Kidney glomerular epithelial cell (primary cell): ENCODE measurements at places on chromosomes 2 and 18.
A peak's percentile ranks its signal among the peaks of the same experiment; 100 is the strongest.

GRCh38 chr2:108270768-108271506, 17.8 kb upstream of the SULT1C2 start:
- no peak for DNase-seq

DNA sequence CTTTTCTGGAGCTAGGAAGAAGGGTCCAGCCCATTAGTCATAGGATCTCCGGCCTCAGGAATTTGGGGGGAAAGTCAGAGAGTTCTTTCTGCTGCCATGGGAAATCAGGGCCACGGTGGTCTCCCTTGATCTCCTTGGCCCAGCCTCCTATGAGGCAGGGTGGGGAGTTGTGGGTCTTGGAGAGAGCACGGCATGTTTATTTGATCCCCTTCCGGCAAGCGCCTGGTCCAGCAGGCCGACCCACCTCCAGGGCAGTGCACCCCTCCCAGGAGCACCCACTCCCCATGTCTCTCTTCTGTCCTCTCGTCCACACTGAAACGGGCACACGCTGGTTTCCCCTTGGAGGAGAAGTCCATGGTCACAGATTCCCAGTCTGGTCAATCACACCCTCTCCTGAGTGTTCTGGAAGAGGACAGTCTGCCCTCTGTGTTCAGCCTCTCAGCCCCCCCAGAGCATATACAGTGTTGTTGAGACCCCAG, 464.6 kb upstream of the HS6ST1 start:
- no peak for DNase-seq

DNA sequence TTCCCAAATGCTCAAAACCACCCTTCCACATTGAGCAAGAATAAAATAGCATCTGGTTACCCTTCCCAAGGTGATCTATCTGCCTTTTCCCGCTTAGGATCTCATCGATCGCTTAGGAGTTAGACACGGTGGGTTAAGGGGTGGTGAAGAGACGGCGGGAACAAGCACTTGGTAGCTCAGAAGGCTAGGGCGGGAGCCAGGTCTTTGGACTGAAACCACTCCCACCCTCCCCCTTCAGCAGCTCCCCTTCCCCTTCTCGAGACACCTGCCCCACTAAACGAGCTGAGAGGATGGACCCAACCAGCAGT, 513 bp downstream of the THOC1 start:
- DNase-seq: peak; percentile 44

DNA sequence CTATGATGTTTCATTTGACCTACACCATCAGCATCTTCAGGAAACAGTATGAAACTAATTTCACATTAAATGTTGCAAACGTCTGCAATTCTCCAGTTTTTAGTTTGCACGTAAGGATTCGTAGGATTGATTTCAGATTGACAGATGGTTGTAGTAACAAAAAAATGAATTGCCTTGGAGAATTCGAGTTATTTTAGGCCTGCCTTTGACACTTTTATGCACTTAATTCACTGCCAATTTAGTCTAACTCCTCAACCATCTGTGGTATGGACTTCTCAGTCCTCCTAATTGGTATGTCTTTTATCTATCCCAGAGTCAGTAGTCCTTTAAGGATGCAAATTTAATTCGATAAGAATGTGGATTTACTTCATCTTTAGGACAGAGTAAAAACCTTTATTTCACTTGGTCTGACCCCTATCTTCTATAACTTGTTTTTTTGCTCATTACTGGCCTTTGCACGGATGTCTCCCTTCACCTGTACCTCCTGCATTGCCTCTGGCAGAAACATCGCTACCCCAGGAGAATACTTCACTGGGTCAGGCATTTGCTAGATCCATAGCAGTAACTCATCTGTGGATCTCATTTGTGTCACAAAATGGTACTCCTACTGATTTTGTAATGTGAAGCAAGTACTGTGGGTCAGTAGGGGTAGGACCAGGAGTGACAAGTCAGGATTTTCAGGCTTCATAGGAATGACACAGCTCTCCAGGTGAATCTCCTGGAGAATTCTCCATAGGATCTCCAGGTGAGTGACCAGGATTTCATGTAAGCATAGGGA, 3.9 kb downstream of the RPL37A start:
- no peak for DNase-seq

DNA sequence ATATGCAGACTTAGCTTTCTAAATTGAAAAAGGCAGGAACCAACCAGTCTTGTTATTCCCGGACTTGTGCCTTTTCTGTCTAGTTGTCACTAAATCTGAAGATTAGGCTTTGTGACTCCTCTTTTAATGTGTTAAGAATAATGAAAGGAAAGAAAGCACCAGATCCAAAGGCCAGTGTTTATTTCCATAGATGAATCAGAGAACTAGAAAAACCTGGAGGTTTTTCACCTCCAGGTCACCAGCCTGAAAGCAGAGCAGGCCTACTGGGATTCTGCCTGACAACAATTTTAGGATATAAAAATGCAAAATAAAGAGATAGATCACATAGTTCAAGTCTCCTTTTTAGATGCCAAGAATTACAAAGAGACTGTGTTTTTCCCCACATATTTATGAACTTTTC, 160.4 kb downstream of the GULP1 start:
- no peak for DNase-seq

DNA sequence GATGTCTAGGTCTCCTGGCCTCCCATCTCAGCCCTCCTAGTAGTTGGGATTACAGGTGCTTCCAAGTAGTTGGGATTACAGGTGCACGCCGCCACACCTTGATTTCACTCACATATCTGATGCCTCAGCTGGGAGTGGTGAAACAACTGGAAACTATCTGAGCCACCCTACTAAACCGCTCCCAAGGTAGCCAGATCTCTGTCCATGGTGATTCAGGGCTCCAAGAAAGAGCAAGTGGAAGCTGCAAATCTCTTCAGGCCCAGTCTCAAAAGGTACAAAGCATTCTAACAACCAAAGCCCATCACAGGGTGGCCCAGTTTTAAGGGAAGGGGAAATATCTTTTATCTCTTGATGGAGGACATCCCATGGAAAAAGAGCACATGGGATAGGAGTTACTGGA, 19.0 kb downstream of the C1GALT1C1L start:
- no peak for DNase-seq

DNA sequence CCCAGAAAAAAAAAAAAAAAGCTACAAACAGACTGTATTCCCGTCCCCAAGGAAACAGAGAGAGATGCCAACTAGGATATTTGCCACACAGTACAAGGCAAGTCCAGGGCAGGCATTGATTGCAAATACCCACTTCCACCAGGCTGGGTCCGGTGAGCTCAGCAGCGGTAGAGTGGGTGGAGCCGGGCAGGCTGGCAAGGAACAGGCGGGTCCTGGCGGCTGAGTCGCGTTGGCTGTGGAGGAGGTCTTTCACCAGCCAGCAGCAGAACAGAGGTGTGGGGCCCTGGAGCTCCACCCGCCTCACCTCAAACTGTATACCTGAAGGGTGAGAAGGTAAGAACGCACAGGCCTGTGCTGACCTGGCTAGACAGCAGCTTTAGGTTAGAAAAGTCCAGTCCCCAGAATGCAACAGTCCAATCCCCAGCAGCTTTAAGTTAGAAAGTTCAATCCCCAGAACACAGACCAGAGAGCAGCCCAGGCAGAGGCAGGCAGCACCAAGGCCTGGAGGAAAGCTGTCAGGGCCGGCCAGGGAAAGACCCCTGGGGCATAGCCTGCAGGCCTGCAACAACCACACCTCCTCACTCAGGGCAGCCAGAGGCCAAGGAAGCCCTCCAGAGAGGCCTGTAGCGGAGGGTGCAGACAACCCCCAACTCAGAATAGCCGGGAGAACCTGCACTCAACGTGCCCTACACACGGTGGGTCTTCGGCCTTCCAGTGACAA, 21.9 kb upstream of the MTERF4 start:
- no peak for DNase-seq

- no peak for DNase-seq
These were observed 4.7 kb downstream of the DPYSL5 start for GRCh38 chr2:26852405-26853306.

GRCh38 chr2:161407597-161407996, 8.5 kb upstream of the TBR1 start:
- DNase-seq: no peak

DNA sequence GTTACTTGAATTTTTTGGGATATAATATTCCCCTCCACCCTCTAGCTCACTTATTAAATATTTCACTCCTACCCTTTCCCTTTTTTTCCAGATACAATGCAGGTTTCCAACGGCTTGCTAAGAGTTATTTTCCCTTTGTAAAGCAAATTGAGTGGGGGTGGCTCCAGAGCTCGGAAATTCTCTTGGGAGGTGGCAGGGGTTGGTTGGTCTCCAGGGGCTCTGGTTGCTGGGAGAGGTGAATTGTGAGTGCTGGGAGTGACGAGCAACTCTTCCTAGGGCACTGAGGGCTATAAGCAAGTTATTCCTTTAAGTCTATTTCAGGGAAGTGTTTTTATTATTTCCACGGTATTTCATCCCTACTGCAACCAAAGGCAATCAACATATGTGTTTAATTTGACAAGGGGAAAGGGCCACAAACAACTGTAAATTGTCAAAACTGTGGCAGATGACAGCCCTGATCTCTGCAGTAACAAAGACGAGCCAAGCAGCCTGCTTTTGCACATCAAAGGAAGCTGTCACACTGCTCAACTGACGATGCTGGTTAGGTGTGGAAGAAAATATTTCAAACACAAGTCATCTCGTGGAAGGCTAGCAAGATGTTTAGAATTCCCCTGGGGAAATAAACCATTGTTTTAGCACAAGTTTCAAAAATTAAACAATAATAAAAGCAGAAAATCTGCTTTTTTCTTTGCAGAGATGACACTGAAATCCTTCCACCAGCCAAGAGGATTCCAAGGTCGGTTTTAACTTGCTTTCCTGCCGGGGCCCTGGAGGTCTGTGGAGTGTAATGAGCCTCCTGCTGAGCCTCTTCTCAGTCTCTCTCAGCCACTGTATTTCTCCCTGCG, 34.8 kb upstream of the ASXL2 start:
- DNase-seq: peak; percentile 3

DNA sequence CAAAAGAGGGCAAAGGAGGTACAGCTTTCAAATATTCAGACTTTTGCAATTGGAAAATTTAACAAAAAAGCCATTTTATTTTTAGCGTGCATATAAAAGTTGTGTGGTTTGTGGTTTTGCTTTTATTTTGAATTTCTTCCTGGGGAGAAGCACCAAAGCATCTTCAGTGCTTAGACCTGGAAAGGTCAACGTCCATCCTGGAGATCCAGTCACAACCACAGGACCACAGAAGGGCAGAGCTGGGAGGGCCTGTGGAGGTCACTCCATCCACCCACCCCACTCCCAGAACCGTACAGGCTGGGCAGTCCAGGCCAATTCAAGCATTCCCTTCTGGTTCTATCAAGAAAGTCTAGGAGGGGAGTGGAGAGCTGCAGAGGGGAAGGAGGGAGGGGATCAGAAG, 43.8 kb downstream of the MPHOSPH10 start:
- DNase-seq: no peak

- no peak for DNase-seq
These were observed 279.9 kb upstream of the NCKAP5 start for GRCh38 chr2:133848111-133848649.

GRCh38 chr2:190121971-190122370, 59.4 kb upstream of the MSTN start:
- no peak for DNase-seq

DNA sequence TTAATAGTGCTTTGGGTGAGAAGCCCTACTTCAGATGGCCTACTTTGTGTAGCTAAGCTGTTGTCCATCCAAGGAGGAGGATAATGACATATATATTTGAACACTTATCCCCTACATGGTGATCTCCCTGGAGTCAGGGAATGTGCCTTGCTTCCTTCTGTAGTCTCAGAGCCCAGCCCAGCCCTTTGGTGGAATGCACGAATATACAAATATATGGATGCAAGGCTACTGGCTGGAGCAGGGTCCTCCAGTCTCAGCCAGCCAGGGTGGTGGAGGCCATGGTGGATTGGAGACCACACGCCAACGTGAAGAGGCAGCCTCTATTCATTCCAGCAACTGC, 150.6 kb upstream of the RIOK3 start:
- DNase-seq: no peak

DNA sequence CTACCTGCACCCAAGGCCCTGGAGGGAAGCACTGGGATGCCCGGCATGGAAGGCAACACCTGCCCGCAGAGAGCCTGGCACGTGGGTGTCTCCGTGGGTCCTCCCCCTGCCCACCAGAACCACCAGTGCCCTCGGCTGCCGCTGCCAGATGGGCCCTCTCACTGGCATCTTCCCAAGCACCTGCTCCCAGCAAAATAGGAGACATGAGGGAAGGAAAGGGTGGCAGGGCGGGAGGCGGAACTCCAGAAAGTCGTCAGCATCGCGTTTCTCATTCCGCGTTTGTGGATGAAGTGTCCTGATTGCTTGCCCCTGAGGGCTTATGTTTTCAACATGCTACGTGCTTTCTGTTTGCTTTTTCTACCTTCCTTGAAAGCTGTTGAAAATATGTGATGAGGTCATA, 8.8 kb upstream of the SNTG2 start:
- no peak for DNase-seq

GRCh38 chr18:24421831-24422230, 4.6 kb upstream of the IMPACT start:
- no peak for DNase-seq

GRCh38 chr2:210195101-210195852, 24.1 kb upstream of the KANSL1L start:
- peak; percentile 53 for DNase-seq

GRCh38 chr2:213733893-213734292, 449.6 kb downstream of the SPAG16 start:
- no peak for DNase-seq

DNA sequence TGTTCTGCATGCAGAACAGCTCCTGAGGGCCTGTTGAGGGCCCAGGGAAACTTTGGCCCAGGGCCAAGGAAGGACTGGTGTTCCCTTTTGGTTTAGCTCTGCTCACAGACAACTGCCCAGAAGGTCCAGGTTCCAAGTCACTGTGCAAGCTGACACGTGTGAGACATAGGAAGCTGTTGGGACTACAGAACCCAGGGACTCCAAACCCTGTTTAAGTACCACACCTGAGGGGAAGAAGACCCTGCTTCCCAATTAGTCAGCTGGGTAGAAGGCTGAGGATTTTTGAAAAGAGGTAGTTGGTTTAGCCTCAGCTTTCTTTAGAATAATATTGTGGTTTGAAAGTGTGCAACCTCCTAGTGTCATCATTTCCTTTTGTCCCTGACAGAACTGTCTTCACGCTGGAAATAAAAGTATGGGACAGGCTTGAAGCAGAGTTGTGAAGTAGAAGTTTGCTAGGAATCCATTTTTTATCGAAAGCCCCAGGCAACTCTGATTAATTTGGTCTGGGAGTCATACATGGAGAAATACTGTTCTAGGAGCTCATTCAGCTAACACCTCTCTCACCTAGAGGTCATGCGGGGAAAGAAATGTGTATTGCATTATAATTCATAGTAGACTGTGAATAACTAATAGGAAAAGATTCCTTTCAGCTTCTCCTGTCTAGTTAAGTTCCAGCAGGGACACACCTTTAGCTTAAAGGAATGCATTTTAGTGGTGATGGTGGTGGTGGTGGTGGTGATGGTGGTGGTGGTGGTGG, 19.9 kb upstream of the IL1RL1 start:
- DNase-seq: no peak

DNA sequence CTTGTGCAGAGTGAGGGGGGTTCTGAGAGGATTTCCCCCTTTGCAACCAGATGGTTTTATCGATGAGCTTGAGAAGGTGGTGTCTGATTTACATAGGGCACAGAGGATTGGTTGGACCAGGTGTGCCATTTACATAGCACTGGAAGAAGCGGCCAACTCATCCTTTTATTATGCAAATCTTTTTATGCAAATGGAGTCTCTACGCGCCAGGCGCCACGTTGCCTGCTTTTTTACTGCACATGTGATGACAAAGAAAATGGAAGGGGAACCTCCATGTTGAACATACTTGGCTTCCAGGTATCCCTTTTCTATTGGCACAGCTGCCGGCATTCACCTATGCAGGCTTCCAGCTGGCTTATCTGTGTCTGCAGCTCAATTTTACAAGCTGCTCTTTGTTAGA, 18.4 kb upstream of the TXNL4A start:
- no peak for DNase-seq
